ENCODE measurements at places on chromosomes 7 and 10.

DNA sequence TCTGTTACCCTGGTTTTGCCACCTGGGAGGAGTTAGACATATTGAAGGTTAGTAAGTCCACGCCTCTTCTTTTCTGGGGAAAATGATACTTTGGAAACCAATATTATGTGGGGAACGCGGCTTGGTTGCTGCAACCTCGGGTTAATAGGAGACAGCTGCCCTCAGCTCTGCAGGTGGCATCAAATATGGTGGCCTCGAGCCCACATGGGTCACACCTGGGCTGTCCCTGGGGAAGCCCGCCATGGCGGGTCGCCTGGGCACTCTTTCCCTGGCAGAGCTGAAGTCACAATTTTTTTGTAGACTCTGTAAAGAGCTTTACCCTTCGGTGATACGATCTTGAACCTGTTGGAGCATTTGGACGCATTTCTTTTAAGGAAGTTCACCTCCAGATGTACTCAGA, 2.5 kb downstream of the PFKP start:
- no peak for DNase-seq

GRCh38 chr10:3806603-3807002, 21.6 kb upstream of the KLF6 start:
- no peak for DNase-seq

DNA sequence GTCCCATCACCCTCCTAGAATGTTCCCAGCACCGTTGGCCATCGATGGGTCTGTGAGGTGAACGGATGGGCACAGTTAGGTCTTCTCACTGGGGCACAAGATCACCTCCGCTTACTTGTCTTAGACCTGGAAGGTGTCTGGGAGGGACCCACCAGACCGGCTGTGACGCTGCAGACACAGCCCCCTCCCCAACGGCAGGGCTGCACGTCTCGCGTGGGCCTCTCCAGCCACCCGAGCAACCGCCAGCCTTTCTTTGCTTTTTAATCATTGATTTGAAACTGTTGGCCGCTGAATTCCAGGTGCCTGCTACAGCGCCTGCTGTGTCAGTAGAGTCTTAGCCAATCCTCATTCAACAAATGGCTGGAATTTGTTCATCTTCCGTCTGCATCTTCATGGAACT, 90.4 kb downstream of the DYNC2I1 start:
- DNase-seq, result no peak

DNA sequence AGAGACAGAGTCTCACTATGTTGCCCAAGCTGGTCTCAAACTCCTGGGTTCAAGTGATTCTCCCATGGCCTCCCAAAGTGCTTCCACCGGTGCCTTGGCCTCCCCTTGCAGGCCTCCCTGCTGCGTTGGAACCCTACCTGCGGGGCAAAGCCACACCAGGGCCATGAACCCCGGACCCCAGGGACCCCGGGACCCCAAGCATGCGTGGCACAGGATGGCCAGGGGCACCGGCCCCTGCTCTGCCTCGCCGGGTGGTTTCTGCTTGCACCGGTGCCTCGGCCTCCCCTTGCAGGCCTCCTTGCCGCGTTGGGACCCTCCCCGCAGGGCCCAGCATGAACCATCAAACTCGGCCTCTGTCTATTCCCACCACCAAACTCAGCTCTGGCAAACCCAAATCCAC, 301.0 kb upstream of the NPVF start:
- no peak for DNase-seq

DNA sequence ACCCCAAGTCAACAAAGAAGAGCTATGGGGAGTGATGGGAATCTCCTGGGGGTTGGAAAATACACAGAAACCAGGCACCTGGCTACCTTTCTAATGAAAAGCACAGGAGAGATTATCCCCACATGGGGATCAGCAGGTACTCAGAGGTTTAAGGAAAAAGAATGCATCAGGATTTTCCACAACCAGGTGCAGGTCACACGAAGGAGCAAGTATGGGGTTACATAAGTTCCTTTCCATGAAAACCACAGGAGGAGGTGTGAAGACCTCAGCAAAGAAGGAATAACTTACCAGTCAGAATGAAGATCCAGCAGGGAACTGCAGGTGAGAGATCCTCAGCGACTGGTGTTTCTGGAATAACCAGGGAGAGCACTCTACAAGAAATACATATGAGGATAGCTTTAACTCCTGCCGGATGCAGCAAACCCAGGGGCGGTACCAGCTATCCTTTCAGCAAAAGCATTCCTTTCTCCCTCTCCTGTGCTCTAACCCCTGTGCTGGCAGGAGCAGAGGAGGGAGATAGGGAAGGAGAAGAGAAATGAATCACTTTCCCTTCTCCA, 116.7 kb upstream of the TMEM106B start:
- DNase-seq, result no peak

- no peak for DNase-seq
These were observed 20.1 kb upstream of the TM9SF3 start for GRCh38 chr10:96606946-96607345.

DNA sequence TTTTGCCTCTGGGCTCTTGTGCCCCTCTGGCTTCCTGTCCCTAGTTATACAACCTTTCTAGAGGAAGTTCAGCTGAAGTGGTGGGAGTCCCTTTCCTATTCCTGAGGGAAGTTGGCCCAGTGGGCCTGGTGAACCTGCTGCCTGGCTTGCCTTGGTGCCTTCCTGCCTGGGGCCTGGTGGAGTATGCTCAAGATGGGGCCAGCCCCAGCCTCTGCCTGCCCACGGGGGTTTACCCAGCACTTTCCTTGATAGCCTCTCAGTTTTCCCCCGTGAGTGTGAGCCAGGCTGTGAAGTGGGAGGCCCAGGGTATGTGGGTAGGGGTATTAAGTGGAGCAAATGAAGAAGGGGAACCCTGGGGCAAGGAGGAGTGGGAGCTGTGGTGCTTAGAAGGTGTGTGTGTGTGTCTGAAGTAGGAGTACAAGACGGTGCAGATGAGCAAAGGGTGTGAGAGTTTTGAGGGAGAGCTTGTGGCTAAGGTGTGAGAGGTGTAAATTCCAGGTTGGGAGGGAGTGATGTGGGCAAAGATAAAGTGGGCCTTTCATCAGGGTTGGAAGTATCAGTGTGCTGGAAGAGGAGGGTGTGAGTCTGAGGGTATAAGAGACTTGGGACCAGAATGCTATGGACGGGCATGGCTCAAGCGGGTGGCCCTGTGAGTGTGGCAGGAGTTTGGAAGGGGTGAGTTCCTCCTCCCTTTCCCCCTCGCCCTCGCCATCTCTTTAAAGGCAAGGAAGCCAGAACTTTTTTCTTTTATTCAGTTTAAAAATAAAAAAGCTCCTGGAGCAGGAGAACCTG, 10.9 kb upstream of the PAX2 start:
- no peak for DNase-seq

GRCh38 chr10:45502458-45502857, 128.4 kb downstream of the ALOX5 start:
- no peak for DNase-seq

DNA sequence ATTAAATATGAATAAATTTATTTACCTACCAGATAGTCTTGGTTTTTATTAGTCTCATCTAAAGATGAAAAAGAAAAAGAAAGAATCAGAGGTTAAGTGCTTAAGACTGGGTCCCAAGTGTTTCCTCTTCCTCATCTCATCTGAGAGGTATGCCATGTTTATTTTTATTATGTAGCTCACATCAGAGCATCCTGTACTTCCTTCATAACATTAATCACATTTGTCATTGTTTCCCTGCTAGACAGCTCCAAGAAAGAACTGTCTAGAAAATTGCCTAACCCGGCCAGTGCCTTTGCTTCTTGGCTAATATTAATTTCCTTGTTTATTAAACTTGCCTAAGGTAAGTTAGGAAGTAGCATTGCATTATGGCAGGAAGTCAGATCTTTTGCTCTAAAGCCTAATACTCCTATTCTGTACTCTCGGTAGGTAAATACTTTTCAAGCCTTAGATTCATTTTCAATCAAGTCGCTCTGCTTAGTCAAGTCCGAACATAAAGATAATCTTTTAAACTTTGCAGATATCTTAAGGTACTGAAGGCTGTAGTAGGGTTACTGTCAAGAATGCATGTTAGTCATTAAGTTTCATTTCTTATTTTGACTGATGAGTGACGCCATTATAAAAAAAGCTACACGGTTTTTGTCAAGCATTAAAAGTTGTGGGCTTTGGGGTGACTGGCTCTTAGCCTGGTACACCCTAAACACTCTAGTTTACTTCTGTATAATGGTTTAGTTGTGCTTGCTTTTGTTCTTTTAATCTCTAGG, 47.4 kb downstream of the ZMYND11 start:
- no peak for DNase-seq

- DNase-seq, result no peak
These were observed 55.5 kb downstream of the DLD start for GRCh38 chr7:107946451-107946850.

DNA sequence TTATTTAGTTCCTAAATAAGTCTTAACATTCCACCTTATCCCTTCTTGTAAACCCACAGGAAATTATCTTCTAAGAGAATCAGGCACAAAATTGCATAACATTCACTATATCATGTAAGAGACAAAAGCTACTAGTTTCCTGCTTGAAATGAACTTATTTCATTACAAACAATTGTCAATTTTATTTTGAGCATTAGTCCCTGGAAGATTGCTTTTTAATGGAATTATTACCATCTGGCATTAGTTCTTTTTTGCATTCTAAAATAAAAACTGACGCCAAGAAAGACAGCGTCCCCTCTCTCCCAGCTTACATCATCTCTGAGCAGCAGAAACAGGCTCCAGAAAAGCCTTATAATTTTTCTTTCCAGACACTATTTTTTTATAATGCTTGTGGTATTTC, 121.8 kb downstream of the NOC3L start:
- no peak for DNase-seq

- no peak for DNase-seq
These were observed 20.0 kb upstream of the GATA3 start for GRCh38 chr10:8034466-8035005.

Measured in activated CD4-positive, alpha-beta T cell treated with anti-CD3 and anti-CD28 coated beads, Interleukin-2, amount 50 U/mL, for 48 hours (primary cell).